Fibroblast of mammary gland (primary cell): ENCODE measurements at places on chromosomes 5 and 9.

DNA sequence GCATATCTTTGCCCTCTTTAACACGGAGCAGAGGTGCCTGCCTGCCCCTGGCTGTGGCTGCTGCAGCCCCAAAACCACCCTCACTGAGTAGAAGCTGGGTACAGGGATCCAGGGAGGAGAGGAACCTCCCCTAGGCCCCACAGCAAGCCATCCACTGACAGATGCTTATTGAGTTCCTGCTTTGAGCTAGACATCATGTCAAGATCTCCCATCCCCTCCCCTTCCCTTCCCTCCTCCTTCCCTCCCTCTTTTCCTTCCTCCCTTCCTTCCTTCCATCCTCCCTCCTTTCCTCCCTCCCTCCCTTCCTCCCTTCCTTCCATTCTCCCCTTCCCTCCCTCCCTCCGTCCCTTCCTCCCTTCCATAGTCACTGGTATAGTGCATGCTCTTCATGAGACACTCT, 29.3 kb downstream of the GOLGA2 start:
- DNase-seq = no peak

DNA sequence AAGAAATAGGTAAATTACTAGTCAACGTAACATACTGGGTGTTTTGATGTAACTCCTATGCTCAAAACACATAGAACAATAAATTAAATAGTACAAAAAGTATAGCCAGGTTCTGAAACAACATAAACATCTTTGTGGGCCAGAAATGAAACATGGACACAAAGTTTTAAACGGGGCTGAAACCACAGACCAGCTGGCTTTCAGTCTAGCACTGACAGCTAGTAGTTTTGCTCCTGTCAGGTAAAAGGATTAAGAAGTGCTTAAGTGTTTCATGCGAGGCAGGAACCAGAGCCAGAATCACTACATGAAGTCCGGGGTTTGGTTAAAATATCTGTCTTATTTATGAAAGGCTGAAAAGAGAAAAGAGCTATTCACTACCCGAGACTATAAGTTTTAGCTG, 19.5 kb downstream of the DCAF10 start:
- no peak for DNase-seq

DNA sequence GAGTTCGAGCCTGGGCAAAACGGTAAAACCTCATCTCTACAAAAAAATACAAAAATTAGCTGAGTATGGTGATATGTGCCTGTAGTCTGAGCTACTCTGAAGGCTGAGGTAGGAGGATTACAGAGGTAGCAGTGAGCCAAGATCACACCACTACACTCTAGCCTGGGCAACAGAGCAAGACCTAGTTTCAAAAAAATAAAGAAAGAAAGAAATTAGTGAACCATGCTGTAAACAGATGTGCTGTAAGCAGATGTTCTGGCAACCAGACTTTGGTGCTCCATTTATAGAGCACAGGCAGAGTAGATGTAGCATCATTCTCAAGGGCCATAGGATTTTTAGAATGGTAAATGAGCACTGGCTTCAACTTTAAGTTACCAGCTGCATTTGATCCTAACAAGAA, 115.4 kb downstream of the ST8SIA4 start:
- no peak for DNase-seq

DNA sequence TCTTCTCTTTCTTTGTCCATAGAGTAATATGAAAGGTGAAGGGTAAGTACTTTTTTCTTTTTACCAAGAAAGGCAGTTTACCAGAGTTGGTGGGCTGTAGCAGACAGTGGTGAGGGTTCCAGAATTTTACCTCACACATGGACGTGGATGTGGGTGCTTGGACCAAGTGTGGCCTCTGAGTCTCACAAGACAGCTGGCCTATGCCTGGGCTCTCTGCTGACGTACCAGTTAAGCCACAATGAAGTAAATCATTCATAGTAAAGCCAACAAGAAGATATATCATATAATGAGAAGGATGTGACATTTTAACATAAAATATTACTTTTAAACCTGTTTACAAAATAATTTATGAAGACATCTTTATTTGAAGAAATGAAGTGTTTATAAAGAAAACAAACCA, 106.0 kb downstream of the PRKACG start:
- DNase-seq = no peak

DNA sequence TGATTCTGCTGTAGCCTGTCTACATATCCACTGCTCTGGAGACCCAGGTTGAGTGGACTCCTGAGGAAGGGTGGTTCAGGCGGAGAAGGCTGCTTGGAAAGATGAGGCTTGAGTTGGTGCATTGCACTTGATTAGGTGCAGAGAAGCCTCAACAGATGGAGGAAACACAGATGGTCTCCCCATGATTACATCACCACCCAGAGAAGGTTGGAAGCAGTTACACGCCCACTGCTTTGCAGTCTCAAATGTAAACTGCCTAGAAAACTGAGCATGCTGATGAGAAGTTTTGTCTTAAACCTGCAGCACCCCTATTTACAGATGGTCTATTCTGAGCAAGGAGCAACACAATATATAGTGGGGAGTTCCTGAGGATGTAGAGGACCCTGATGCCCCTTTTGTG, 266.6 kb downstream of the PIK3R1 start:
- peak; percentile 22 for DNase-seq

DNA sequence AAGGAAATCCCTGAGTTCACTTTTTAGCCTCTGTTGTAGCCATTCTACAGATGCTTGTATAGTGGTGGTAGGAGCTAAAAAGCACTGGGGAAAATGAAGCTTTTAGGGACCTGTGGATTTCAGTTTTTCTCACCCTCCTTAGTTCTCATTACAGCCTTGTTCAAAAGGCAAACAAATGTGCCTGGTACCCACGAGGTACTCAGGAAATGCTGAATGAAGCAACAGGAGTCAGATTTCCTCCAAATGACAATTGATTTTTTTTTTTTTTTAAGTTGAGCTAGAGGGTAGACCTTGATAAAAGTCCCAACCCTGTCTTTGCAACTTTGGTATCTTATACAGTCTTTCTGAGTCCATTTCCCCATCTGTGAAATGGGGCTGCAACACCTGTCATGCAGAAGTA, 21.3 kb upstream of the TMOD1 start:
- DNase-seq = no peak

DNA sequence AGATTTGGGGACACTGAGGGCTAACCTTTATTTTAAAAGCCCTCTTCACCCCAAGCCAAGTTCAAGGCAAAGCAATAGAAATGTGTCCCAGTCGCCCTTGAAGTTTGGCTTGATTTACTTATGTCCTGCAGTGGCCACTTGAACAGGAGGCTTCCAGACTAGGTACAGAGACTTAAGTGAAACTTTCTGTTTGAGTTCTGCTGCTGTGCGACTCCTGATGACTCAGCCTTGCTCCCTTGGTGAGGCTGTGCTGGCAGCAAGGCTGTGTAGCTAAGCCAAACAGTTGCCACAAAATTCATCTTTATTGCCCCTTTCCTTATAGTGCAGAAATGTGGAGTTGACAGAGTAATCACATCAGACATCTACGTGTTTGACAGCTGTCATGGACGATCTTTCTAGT, 68.8 kb upstream of the NTRK2 start:
- no peak for DNase-seq

GRCh38 chr9:8842402-8843193, 1043.0 kb upstream of the DMAC1 start:
- DNase-seq = no peak

- DNase-seq = no peak
Observed at GRCh38 chr9:119998614-119999013, 581.4 kb downstream of the CDK5RAP2 start.

DNA sequence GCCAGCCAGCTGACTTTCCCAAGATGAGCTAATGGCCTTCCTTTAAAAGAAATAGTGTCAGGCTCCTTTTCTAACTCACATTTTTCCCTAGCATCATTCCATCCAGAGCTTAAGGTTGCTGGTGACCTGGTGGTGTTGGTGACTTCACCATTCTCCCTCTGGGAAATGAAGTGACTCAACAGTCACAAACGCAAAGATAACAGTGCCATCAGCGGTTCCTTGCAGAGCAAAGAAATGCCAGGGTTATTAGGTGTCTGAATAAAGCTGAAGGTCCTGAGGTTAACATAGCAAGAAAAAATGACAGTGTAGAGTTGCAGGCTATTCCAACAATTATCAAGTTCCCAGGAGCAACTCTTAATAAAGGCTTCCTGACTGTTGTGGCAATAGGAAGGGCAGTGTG, 111.8 kb upstream of the SLC44A1 start:
- DNase-seq = peak; percentile 61

GRCh38 chr5:103138202-103138690, 18.1 kb downstream of the PPIP5K2 start:
- no peak for DNase-seq

GRCh38 chr5:111703662-111704061, 53.3 kb downstream of the NREP start:
- no peak for DNase-seq

- DNase-seq = no peak
Observed at GRCh38 chr9:87180361-87180760, 233.1 kb upstream of the GAS1 start.

- no peak for DNase-seq
Observed at GRCh38 chr5:106094839-106095238, 1575.9 kb downstream of the EFNA5 start.

GRCh38 chr5:57416278-57416994, 66.2 kb downstream of the ACTBL2 start:
- peak; percentile 94 for DNase-seq

GRCh38 chr9:68473790-68474189, 66.9 kb downstream of the TMEM252 start:
- no peak for DNase-seq

GRCh38 chr5:150285114-150285513, 4.5 kb downstream of the CAMK2A start:
- DNase-seq = peak; percentile 59

DNA sequence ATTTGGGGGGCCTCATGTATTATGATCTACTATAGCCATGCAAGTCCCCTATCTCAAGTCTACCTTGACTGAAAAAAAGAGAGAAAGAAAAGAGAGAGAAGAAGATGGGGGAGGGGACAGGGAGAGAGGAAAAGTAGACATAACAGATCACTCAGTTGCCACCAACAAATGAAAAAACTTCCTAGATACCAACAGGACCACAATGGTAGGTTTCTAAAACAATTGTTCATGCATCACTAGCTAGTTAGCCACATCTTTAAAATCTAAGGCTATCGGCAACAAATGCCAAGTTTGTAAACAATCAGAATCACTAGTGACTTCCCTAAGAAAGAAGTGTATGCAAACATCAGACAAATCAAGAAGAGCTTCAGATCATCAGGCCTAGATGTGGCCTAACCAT, 328.2 kb downstream of the BNC2 start:
- DNase-seq = no peak

DNA sequence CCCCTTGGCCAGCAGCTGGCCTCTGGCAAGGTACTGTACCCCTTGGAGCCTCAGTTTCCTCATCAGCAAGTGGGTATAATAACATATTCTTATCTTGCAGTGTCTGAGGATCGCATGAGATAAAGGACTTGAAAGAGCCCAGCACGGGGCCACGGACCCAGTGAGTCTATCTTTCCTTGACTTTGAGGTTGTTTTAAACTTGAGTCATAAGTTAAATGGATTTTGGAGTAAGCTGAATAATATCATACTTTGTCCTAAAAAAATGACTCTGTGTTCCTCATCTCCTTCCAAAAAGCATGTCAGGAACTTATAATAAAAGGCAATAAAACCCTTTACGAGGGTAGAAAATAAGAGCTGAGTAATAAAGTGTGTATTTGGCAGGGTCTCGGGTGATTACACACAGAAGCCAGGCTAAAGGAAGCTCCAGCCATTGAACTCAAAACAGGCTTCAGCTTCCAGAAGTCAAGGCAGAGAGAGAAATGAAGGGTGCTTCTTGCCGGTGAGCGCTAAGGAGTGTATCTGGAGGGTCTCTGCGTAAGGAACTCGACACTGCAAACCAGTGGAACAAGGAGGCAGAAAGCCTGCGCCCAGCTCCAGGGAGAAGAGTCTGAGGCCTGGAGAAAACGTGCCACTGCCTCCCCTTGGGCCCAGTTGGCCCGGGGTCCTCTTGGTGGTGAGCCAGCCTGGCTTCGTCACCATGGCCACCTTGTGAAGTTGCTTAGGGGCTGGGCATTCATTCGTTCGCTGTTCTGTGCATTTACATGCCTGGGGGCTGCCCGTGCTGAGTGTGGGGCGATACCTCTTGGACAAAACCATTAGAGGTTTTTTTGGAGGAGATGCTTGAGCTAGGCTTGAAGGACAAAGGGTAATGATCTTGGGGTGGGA, 72.4 kb upstream of the PHYKPL start:
- no peak for DNase-seq
